ENCODE measurements at places on chromosomes 5 and 9.

- DNase-seq: no peak
Observed at GRCh38 chr5:180474569-180474968, 19.6 kb upstream of the CNOT6 start.

DNA sequence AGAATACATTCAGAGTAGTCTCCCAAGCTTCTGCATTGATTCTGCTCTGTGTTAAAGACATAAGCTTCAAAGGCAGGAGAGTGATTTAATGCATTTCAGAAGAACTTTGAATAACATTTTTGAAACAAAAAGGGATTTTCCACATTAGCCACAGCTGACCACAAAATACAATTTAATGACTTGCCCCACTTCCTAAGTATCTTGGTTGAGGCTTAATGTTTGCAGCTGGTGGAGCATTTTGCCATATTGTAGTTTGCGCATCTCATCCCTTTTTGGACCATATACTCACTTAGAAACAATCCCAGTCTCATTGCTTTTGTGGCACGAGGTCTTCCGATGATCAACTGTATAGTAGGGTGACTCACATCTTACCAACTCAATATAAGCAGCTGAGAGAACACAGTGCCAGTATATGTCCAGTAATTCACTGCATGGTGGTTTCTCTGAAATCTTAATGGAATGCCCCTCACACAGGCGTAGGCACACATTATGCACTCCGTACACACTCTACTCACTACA is 455.8 kb upstream of the PTGER4 start:
- DNase-seq: no peak

GRCh38 chr9:89436963-89437625 is 60.8 kb downstream of the SEMA4D start:
- DNase-seq: no peak

DNA sequence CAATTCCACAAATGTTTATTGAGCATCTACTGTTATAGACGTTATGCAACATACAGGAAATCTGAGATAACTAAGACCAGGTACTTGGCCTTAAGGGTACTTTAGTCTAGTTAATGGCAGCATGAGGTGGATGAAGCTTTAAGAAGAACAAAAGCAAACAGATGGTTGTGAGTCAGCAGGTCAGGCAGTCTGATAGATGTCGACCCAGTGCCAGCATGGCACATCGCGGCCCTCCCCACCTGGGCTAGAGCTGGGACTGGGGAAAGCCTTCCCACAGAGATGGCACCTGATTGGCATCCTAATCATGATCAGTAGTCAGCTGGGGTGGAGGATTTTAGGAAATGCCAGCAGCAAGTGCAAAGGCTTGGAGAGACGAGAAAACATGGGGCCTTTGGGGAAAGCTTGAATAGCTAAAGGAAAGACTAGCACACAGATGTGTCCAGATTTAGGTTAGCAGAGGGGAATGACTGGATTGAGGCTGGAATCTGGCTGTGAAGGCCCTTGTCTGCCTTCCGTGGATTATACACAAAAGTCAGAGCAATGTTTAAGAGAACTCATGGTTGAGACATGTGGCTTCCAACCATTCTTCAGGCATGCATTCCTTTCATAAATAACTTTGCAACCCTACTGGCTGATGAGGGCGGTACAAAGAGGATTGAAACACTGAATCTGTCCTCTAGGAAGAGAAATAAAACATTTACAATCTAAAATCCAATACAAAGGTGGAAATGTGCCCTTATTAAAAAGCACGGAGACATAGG is 395.4 kb upstream of the WWC1 start:
- no peak for DNase-seq

DNA sequence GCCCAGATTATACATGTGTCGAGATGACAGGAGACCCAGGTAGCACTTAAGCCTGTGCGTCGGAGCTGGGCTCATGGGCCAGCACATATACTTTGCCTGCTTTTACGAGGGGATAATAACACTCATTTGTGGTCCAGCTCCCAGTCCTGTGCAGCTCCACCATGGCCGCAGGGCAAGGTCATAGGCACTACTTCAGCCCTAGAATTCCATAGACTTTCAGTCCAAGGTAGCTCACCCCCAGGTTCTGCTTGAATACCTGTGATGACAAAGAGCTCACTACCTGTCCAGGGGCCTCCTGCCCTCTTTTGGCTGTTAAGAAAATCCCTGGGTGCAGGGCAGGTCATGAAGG is 1.7 kb downstream of the CORO2A start:
- no peak for DNase-seq

DNA sequence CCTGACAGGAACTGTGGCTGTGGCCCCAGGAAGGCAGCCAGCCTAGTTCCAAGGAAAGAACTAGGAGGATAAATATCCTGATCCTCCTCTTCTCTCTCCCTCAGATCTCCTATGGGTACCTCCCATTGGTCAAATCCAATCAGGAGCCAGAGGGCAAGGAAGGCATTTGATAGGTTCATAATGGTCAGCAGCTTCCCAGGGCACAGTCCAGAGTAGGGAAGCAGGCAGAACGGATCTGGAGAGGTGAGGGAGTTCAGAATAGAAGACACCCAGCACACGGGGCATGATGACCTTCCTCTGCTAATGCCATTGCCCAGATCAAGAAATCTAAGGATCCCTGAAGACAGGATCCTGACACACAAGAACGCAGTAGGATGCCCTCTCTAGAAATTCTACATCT is 8.6 kb downstream of the ABLIM3 start:
- DNase-seq: no peak

DNA sequence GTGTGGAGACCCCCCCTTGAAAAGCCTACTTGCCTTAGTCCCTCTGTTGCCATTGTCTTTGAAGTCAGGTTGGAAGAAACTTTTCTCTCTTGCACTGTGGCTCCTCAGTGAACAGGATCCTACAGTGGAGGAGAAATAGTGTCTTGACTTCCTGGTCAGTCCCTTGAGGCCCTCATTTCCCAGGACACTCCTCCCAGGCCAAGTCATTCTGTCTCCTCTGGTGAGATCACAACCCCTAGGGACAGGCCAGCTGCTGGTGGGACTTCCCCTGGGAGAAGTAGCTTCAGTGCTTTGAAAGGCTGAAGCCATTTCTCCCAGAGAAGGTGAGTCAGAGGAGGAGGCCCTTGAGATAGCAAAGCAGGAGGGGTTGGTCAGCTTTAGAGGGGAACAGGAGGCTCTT is 10.1 kb upstream of the GRIA1 start:
- DNase-seq: no peak

DNA sequence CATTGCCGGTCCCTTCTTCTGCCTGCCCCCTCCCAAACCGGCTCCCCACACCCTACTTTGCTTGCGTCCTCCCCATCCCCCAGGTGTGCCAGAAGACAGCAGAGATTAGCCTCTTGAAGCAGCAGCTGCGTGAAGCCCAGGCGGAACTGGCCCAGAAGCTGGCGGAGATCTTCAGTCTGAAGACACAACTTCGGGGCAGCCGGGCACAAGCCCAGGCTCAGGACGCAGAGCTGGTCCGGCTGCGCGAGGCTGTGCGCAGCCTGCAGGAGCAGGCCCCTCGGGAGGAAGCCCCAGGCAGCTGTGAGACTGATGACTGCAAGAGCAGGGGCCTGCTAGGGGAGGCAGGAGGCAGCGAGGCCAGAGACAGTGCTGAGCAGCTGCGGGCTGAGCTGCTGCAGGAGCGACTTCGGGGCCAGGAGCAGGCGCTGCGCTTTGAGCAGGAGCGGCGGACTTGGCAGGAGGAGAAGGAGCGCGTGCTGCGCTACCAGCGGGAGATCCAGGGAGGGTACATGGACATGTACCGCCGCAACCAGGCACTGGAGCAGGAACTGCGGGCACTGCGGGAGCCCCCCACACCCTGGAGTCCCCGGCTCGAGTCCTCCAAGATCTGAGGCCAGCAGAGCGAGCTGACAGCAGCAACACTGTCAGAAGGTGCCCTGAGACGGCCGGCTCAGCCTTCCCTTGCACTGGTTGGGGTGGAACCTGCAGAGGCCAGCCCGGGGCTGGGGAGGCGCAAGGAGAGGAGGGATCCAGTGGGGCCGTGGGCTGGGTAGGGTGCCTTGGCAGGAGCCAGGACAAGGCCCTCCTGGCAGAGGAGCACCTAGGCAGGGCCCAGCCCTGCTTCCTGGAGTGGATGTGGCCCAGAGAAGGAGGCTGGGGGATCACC is 8.3 kb downstream of the N4BP3 start:
- DNase-seq: no peak

DNA sequence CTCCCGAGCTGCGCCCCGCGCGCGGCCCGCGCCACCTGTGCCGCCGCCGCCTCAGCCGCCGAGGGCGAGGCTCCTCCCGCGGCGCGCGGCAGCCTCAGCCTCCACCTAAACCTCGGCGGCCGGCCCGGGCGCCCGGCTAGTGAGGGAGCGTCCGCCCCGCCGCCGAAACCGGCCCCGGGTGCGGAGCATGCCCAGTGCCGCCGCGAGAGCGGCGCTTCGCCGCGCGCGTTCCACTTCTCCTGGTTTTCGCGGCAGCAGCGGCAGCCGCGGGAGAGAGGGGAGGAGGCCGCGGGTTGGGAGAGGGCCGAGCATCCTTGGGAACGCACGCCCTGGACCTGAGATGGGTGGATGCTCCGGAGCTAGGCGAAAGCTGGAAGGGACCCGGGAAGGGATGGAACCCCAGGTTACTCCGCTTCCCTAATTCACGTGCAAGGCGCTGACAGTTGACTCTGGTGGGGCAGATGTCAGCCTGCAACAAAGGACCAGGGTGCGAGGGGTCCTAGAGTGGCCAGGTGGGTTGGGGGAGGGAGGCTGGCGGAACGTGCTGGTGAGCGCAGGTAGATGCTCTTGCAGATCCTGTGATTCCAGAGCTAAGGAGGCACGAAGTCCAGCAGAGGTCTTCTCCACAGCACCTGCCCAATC is at the start of gene CTNND2:
Gene CTNND2 (minus strand): TSS at position 182 of the 642 bp plus-strand sequence. CDS start 593 bp downstream, outside the sequence.
- no peak for DNase-seq

GRCh38 chr9:32928145-32928763 is 73.2 kb downstream of the APTX start:
- DNase-seq: no peak

- DNase-seq: no peak
Observed at GRCh38 chr5:61397238-61397637, 65.2 kb downstream of the ZSWIM6 start.

- DNase-seq: no peak
Observed at GRCh38 chr5:10172247-10172646, 77.4 kb downstream of the ATPSCKMT start.

DNA sequence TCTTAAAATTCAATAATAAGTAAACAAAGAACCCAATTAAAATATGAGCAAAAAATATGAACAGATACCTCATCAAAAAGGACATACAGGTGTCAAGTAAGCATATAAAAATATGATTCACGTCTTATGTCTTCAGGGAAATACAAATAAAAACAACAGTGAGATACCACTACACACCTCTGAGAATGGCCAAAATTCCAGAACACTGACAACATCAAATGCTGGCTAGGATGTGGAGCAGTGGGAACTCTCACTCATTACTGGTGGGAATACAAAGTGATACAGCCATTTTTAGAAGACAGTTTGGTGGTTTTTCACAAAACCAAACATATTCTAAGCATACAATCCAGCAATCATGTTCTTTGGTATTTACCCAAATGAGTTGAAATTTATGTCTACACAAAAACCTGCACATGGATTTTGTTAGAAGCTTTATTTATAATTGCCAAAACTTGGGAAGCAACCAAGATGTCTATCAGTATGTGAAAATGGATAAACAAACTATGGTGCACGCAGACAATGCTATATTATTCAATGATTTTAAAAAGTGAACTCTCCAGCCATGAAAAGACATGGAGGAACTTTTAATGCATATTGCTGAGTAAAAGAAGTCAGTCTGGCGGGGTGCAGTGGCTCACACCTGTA is 252.3 kb downstream of the NR3C1 start:
- DNase-seq: no peak

- no peak for DNase-seq
Observed at GRCh38 chr5:115857626-115858349, 16.1 kb downstream of the AP3S1 start.

DNA sequence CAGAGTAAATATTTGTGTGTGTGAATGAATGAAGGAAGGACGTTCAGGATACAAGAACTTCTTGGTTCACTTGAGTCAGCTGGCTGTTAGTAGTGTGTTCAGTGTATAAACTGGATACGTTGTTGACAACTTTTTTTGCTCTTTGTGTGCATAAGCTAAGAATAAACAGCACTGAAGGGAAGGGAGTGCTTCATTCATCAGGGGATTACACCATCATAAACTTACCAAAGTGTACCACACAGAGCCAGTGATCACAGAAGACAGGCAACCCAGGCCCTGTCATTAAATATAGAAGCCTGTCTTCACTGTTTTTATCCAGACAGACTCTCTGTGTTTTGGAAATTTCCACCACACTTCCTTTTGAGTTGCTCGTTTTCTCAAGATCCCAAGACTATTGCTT is 55.5 kb upstream of the MEF2C start:
- no peak for DNase-seq

DNA sequence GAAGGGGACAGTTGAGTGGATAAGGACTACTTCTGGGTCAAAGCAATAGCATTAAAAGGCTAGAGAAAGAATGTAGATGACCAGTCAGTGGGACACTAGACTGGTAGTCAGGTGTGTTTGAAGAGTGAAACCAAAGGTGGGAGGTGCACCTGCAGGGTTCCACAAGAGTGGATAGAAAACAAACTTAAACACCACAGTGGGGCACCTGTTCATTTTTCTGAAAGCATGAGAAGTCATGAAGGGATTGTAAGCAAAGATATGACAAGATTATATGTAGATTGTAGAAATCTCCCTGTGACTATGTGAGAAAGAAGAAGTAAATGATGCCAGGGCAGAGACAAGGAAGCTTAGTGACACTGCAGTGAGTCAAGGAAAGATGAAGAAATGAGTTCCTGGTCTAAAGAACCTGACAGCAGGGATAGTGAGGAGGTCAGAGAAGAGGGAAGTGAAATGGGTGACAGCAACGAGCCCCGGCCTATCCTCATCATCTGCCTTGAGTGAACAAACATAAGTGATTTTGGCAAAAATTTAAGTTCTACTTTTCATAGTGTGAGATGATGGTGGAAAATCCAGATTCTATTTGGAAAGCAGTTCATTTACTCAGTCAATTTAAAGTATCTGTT is 296.9 kb downstream of the TLE4 start:
- peak; percentile 99 for DNase-seq

GRCh38 chr9:7983490-7983889 is 183.9 kb upstream of the DMAC1 start:
- DNase-seq: no peak

DNA sequence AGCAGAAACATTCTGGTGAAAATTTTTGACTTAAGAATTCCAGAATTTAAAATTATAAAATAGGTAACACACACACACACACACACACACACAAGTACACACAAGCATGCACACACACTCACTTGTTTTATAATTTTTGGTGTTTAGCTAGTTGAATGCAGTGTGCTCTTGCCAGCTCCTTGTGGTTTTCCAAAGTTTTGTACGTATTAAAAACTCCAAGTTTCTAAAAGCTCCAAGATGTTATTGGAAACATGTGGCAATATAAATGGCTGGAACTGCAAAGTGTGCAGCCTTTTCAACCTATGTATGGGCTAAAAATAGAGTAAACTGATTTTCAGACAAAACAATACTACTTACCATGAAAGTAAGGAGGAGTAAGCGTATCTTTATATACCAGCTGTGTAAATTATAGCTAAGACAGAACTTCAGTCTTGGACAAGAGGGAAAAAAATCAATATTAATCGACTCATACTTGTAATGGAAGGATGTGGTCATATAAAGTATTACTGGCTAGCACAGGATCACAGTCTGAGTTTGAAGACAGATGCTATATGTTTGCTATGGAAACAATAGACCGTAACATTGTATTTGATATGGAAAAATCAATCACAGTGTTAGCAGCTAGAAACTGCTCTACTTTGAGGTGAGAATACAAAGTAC is 727.1 kb upstream of the GRAMD2B start:
- DNase-seq: no peak

GRCh38 chr9:101476576-101477208 is 41.1 kb upstream of the ALDOB start:
- no peak for DNase-seq
